ENCODE measurements at places on chromosomes 2 and 18.

DNA sequence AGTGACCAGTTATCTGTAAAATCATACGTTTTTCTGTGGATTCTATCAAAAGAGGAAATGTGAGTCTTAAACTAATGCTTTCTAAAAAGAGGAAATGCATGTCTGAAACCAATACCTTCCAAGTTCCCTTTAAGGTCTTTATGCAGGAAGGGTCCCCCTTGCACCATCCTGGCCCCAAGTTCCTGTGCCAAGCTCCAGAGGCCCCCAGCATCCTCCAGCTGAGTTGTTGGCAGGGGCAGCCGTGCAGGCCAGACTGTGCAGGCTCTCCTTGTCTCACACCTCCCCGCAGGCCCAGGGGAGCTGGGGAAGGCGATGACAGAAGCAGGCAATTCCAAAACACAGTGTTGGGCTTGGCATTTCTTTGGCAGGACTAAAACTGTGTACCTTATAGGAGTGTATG is 39.2 kb downstream of the DPYSL5 start:
- no peak for DNase-seq

GRCh38 chr2:134325696-134326095 is 71.8 kb downstream of the MGAT5 start:
- DNase-seq = no peak

GRCh38 chr2:28437918-28438317 is 45.3 kb downstream of the FOSL2 start:
- no peak for DNase-seq

DNA sequence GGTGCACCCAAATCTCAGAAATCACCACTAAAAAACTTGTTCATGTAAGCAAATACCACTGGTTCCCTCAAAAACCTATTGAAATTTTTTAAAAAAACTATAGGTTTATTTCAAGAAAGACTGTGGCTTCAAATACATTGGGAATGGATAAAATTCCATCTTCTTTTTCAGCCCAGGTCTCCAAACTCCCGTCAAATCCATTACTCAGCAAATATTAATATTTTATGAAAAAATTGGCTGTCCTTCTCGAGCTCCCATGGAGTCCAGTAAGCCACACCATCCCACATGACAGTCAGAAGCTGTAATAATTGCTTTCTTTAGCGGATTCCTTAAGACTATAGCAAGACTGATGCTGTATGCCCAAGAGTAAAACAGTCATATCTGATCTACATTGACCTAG is 204.4 kb upstream of the DOK6 start:
- DNase-seq = no peak

GRCh38 chr18:77038182-77038858 is 94.3 kb downstream of the MBP start:
- DNase-seq = no peak

GRCh38 chr2:205998583-205998982 is 87.4 kb downstream of the INO80D start:
- no peak for DNase-seq

DNA sequence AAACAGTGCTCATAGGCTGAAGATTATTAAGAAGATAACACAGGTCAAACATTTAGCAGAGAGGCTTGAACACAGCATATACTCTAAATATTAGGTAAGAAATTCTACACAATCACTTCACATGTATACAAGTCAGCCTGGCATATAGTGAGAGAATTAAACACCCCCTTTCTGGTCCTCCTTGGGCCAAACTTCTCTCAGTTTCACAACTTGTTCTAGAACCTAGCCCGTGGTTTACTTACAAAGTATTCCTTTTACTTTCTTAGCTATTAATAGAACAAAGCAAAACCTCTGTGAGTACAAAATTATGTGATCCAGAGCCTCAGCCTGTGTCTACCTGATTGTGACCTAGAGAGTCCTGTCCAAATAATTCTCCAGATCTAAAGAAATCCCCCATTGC is 562.8 kb downstream of the TNS1 start:
- no peak for DNase-seq

DNA sequence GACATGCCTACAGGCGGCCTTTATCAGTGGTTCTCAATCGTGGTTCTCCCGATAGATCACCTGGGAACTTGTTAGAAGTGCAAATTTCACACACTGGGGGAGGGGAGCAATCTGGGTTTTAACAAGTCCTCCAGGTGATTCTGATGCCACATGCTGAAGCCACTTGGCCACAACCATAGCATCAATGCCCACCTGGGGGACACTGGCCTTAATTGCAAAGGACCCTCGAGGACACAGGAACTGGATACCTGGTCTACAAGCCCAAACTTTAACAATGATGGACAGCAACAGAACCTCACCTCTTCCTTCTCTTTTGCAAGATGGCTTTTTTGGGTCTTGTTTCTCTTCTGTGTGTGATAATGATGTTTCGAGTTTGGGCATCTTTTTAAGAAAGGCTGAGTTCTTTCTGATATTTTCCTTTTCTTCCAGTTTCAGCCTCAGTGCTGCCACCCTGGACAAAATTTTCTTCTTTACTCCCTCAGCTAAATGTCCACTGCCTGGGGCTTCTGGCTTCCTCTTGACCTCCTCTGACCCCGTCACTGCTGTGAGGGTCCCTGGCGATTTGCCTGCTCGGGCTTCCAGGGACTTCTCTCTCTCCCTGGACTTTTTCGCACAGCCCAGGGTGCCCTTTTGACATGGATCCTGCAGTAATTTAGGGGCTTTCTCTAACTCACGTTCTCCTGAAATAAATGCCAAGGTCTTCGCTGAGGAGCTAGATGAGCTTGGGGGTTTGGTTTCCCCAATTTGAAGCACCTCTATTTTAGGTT is 94.2 kb downstream of the ALPK2 start:
- DNase-seq = no peak

- DNase-seq = no peak
These were observed 211.4 kb downstream of the BABAM2 start for GRCh38 chr2:28101892-28102291.

DNA sequence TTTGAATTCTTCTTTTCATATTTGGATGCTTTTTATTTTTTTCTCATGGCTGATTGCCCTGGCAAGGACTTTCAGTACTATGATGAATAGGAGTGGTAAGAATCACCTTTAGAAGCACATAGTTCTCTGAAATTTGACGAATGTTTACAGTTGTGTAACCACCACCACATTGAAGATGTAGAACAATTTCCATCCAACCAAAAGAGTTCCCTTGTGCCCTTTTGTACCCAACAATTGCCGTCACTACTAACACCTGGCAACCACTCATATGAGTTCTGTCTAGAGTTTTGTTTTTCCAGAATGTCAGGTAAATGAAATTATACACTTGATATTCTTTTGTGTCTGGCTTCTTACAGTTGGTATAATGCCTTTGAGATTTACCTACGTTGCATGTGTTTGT is 28.7 kb upstream of the SLC16A14 start:
- DNase-seq = no peak

- no peak for DNase-seq
These were observed 2.5 kb upstream of the FAP start for GRCh38 chr2:162245781-162246180.

DNA sequence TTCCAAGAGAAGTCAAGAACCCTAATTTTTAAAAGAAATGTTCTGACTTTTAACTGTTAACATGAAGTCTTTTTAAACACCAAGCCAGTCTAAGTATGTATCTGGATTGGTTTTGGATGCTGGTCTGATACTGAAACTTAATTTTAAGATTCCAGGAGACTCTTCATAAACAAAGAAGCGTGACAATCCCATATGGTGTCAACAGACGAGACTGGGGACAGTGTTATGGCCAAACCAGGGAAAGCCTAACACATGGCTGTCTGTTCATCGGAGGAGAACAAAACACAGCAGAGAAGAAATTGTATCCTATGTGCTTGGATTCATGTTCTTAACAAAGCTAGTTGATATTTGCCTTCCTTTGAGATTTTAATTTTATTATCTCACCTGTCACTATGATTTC is 80.5 kb upstream of the UPP2 start:
- no peak for DNase-seq

DNA sequence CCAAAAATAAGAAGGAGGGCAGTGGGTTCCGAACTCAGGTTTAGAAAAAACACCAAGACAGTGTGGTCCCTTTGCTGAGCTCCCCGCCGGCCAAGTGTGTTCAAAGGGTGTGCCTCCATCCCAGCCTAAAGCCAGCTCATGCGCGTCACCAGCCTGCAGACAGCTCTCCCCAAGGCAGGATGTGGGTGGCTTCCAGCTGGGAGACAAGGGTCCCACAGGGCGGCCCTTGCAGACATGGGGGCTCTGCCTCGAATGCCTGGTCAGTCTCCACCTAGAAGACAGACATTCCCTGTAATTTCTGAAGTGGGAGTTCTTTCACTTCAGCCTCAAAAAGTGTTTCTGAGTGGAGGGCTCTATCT is 135.8 kb upstream of the GPC1 start:
- no peak for DNase-seq

- DNase-seq = no peak
These were observed 70.2 kb downstream of the SPATS2L start for GRCh38 chr2:200376513-200377354.

DNA sequence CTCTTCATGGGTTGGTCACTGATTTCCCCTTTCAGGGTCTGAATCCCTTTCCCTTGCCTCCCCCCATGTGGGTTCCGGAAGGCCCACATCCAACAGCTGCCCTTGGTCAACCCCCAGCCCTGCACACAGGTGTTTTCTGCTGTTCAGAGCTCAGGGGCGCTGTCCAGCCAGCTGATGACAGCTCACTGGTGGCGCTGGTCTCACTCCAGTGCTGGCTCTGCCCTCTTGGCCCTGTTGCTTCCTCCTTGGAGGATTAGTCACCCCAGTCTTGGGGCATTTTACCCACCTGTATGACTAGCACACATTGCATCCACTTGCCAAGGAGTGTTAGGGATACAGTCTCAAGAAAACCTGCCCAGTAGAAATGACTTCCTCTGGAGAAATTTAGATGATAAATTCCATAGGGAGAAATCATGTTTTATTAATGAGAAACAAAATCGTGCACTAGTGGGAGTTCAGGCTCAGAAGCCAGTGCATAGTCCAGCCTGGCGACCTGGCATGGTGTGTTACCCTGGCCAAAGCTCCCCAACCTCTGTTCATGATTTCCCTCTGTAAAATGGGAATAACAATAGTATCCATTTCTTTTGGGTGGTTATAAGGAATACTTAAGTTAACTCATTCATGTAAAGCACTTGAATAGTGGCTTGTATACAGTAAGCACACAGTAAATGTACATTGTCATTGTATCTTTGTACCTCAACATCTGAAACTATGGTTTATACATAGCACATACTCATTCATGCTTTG is 21.6 kb downstream of the CRIM1 start:
- DNase-seq = no peak
